ENCODE measurements at places on chromosomes 12 and 14.

- DNase-seq: no peak
These were observed 204.5 kb upstream of the PPFIA2 start for GRCh38 chr12:81963636-81964035.

DNA sequence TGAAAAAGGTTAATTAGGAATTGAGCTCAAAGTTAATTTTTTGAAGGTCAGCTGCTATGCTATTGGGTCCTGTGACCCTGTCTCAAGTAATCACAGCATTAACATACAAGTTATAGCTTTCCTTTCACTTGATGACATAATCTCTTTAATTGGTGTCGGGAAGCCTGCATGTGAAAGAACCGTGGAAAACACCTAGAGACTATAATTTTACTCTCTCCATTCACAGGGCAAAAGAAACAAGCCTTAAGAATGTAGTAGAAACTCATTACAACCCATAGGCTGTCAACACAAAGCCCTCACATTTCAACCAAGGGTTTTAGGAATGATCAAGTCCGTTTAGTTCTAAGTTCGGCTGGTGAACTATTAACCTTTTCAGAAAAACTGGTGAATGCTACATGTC lies 104.4 kb downstream of the PPM1A start:
- no peak for DNase-seq

DNA sequence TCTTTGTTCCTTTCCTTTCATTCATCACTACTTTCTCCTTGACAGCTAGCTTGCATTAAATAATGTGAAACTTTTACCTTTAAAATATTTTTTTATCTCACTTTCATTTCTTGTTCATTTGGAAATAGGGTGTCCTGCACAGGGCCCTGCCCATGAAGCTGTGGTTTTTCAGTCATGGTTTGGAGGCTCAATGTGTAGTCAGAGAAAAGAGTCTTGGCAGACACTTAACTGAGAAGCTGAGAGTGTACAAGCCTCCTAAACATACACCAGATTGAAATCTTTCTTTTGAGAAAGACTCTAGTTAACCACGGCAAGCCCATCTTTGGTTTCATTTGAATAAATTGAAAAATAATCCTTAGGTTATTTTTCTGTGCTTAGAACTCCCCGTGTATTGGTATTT lies 74.2 kb downstream of the KICS2 start:
- DNase-seq: no peak

DNA sequence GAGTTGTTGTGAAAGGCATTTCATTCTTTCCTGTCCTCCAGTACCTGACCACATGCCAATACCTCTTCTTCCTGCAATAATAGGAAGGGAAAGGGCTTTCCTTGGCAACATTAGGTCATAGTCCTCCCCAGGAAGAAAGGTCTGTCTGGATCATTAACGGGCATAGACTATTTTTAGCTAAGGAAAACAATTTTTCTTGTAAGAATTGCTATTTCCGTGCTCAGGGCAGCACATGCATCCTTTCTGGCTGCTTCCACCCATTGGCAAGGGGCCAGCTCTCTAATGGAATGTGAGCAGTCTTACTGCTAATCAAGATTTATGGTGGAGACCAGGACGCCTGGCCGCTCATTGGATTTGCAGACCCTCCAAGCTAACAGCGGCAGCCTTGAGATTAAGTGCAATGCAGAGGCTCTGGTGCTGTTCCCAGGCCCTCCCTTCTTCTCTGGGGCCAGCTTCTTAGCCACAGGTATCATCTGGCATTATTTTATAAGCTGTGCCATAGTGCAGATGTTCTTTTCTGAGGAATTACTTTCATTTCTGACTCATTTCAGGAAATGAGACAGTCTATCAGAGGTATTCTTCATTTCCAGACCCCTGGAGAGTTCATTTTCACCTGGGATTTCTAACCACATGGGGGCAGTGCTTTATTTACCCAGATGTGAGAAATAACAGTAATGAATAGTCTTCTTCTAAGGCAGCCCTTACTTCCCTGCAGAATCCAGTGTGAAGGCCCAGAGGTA lies 52.9 kb downstream of the ANO6 start:
- DNase-seq: peak; percentile 63

DNA sequence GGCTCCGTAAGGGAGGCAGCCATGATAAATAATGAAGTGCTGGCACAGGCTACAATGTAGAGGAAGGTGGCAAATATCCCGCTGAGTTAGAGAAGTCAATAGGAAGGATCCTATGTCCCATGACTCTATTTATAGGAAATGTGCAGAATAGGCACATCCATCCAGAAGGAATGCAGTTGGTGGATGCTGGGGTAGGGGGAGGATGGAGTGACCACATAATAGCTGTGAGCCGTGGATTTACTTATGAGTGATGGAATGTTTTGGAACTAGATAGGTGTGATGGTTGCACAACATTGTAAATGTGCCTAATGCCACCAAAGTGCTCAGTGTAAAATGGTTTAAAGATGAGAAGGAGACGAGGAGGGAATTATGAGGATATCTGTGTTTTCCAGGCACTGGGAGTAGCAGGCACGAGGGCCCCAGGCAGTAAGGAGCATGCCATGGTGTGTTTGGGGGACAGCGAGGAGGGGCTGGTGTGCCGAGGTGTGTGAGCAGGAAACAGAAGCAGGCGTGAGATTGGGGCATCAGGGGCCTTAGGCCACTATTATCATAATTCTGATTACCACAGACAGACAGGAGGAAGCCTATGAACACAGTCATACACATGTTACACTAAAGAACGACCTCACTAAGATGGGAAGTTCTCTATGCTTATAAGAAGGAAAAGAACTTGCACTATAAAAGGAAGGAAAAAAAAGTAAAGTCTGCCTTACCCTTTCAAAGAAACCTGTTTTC lies 837.3 kb upstream of the TMEM132C start:
- no peak for DNase-seq

- DNase-seq: no peak
These were observed 19.8 kb downstream of the KRT80 start for GRCh38 chr12:52171950-52172512.

- no peak for DNase-seq
These were observed 115.4 kb downstream of the MED13L start for GRCh38 chr12:116162071-116162470.

- DNase-seq: no peak
These were observed 44.9 kb upstream of the CERS5 start for GRCh38 chr12:50212071-50212467.

GRCh38 chr12:10153271-10154144 lies 18.4 kb downstream of the OLR1 start:
- DNase-seq: peak; percentile 76

GRCh38 chr12:77808534-77808933 lies 22.2 kb upstream of the NAV3 start:
- no peak for DNase-seq

- no peak for DNase-seq
These were observed 151.7 kb upstream of the DDHD1 start for GRCh38 chr14:53304726-53305381.

DNA sequence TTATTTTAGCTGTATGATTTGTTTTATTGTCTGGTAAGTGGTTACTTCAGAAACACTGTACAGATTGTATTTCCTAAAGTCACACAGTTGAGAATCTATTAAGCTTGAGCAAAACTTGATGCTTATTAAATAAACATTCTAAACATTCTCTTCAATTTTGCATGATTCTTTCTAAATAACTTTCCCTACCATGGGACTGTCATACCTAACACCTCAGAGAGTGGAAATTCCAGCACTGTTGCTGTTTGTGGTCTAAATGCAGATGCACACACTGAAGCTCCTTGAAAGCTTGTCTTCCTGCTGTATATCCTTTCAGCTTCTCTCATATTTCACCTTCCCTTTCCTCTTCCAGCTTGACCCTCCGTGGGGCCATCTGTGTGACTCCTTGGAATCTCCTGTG lies 392.0 kb downstream of the LRIG3 start:
- no peak for DNase-seq

DNA sequence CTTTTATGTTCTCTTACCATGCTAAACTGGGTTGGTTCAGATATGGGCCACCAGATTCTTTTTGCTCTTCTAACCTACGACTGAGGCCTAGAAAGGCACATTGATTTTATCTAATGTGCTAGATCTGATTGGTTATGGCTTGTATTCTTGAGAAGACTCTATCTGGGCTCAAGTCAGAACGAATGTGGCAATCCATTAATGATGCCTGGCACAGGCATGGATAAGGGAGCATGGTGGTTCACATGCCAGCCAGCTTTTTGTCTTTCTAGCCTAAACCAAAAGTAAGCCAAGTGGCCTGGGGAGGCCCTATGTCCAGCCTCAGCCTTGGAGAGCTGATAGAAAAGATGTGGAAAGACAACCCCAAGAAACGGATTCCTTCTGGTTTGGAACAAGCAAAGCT lies 82.7 kb downstream of the KNTC1 start:
- DNase-seq: no peak

- DNase-seq: no peak
These were observed 1185.9 kb upstream of the TMEM132C start for GRCh38 chr12:127081058-127081457.

DNA sequence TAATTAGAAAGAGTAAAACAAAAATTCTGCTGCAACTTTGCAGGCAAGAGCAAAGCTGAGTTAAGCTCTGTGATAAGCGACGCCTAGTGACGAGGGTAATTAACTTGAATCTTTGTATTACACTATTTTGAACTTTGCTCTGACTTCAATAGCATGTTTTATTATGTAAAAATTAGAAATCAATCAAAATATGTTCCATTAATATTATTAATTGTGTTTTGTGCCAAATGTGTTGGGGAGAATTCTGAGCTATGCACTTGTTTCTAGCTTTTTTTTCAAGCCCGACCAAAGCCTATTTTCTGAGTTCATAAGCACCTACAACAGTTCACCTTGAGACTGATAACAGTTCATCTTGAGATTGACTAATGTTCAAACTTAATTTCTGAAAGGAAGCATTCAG lies 90.1 kb upstream of the PDE3A start:
- DNase-seq: no peak

All from AG08395 (cell line).